Activated B cell treated with CpG ODN at 0.5 μM for 24 hours (primary cell): ENCODE measurements at places on chromosomes 1 and 21.
A peak's percentile ranks its signal among the peaks of the same experiment; 100 is the strongest.

DNA sequence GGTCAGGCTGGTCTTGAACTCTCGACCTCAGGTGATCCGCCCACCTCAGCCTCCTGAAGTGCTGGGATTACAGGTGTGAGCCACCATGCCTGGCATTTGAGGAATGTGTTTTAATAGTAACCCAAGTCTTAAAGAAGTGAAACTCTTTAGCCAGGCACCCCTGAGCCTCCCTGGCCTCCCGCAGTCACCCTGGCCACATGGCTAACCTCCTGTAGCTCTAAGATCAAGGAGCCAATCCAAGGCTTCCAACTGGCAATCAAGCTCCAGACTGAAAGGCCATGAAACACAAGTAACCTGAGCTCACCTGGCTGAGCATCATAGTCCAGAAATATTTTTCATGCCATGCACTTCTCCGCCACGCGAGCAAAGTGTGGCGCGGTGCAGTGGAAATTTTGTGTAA is 84.3 kb downstream of the LTN1 start:
- no peak overlapping the region for H3K27ac ChIP-seq
- no peak for DNase-seq
- H3K27me3 ChIP-seq = peaks cover 26% of the 10 kb centered on the region
- no peaks in the 10 kb centered on the region for H3K36me3 ChIP-seq
- H3K4me1 ChIP-seq = no peaks in the 10 kb centered on the region

DNA sequence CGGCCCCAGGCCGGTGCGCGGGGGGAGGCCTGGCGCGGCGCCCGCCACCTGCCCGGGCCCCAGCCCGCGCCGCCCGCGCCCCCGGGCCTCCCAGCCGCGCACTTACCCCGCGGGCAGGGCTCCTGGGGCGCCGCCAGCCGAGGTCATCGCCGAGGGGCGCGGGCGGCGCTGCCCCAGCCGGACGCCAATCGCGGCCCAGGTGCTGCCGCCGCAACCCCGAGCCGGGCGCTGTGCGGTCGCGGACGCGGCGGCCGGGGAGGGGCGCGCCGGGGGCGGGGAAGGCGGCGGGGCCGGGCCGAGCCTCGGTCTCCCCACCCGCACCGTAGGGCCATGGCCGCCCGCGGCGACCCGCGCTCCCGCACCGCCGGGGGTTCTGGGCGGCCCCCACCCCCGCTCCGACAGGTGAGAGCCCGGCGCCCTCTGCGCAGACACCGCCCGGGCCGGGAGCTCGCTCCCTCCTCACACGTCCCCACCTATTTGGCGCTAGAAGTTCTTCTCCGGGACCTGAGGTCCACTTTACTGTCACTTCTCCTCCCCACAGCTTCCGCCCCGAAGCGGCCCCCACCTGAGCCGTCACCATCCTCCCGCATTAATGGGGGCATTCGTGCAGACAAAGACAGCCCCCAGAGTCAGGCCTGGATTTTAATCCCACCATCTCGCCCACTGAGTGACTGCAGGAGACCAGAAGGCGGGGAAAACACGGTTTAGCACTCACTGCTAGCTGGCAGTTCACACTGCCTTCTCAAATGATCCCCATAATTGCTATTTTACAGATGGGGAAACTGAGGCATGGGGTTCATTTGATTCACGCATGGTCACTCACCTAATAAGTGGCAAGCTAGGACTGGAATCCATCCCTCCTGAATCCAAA is at the start of gene TTC39A:
Gene TTC39A, minus strand, starts transcription at position 232 of the 871 bp plus-strand sequence. Its CDS starts 85 bp downstream, at position 147.
- H3K4me3 ChIP-seq = peak within 1 kb of the TSS; percentile 64
- H3K27ac ChIP-seq = no peak within 1 kb of the TSS
- no peak for DNase-seq
- no peaks in the 10 kb centered on the region for H3K36me3 ChIP-seq
- peaks cover 28% of the 10 kb centered on the region for H3K27me3 ChIP-seq

- no peak for DNase-seq
- no peak overlapping the region for H3K4me3 ChIP-seq
- no peaks in the 10 kb centered on the region for H3K27me3 ChIP-seq
- H3K4me1 ChIP-seq = peaks cover 10% of the 10 kb centered on the region
Observed at GRCh38 chr1:151621351-151621750, 9.5 kb downstream of the SNX27 start.

- H3K36me3 ChIP-seq = no peaks in the 10 kb centered on the region
- no peak for DNase-seq
- peaks cover 5% of the 10 kb centered on the region for H3K27me3 ChIP-seq
- H3K4me3 ChIP-seq = no peak overlapping the region
- no peaks in the 10 kb centered on the region for H3K4me1 ChIP-seq
- no peak overlapping the region for H3K27ac ChIP-seq
Observed at GRCh38 chr21:45787371-45787770, 143.8 kb downstream of the PCBP3 start.

- no peak for DNase-seq
- H3K27me3 ChIP-seq = no peaks in the 10 kb centered on the region
- peaks cover 45% of the 10 kb centered on the region for H3K4me1 ChIP-seq
- H3K27ac ChIP-seq = peak overlapping the region; percentile 86
- H3K36me3 ChIP-seq = peaks cover 26% of the 10 kb centered on the region
Observed at GRCh38 chr1:226739696-226740065, 599 bp upstream of the ITPKB start.

DNA sequence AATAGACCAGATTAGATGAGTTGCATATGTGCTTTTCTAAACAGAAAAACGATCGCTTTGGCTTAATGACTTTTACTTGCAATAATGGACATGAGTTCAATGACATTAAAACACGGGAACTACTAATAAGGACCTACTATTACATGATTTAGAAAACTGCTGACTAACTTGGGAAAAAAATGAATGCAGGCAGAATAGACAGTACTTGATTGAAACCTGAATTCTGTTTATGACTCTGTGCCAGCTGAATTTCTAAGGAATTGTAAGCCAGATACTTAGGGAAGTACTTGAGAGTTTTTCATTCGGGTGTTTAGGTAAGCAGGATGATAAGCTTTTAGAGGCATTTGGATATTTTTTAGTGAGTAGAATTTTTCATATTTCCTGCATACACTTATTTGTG is 12.0 kb downstream of the ADGRL2 start:
- no peaks in the 10 kb centered on the region for H3K36me3 ChIP-seq
- no peak overlapping the region for H3K27ac ChIP-seq
- DNase-seq = no peak
- H3K4me1 ChIP-seq = no peaks in the 10 kb centered on the region
- no peak overlapping the region for H3K4me3 ChIP-seq

GRCh38 chr21:34844013-34844923 is 175.5 kb downstream of the CLIC6 start:
- peak overlapping the region; percentile 60 for H3K27ac ChIP-seq
- H3K27me3 ChIP-seq = no peaks in the 10 kb centered on the region
- H3K4me1 ChIP-seq = peaks cover 36% of the 10 kb centered on the region
- H3K4me3 ChIP-seq = peak overlapping the region; percentile 15
- peaks cover 49% of the 10 kb centered on the region for H3K36me3 ChIP-seq
- no peak for DNase-seq

GRCh38 chr21:43882952-43883545 is 18.0 kb downstream of the AGPAT3 start:
- peaks cover 35% of the 10 kb centered on the region for H3K4me1 ChIP-seq
- no peaks in the 10 kb centered on the region for H3K27me3 ChIP-seq
- no peak overlapping the region for H3K27ac ChIP-seq
- no peak overlapping the region for H3K4me3 ChIP-seq
- no peak for DNase-seq

DNA sequence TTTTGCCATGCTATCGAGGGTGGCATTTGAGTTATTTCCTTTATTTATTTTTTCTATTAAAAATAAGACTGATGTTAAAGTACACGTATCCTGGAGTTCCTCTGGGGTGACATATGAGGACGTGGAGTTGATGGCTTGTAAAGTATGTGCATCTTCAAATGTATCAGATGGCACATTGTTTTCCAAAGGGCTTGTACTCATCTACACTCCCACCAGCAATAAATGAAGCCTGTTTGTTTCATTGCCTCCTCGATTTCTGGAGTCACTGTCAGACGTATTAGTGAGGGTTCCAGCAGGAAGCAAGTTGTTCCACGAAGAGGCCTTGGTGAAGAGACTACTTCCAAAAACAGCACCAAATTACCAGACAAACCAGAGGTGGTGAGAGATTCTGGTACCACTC is 423.9 kb downstream of the NPHP4 start:
- H3K4me3 ChIP-seq = no peak overlapping the region
- DNase-seq = no peak
- no peaks in the 10 kb centered on the region for H3K4me1 ChIP-seq
- H3K27ac ChIP-seq = no peak overlapping the region

- H3K27me3 ChIP-seq = no peaks in the 10 kb centered on the region
- H3K36me3 ChIP-seq = peaks cover 1% of the 10 kb centered on the region
- no peak overlapping the region for H3K4me3 ChIP-seq
- DNase-seq = no peak
- peaks cover 17% of the 10 kb centered on the region for H3K4me1 ChIP-seq
Observed at GRCh38 chr1:24476571-24476970, 26.1 kb upstream of the RCAN3 start.

GRCh38 chr1:5751163-5751540 is 241.1 kb downstream of the NPHP4 start:
- H3K36me3 ChIP-seq = no peaks in the 10 kb centered on the region
- peaks cover 2% of the 10 kb centered on the region for H3K27me3 ChIP-seq
- no peaks in the 10 kb centered on the region for H3K4me1 ChIP-seq
- no peak for DNase-seq
- no peak overlapping the region for H3K27ac ChIP-seq
